NCI-H187 (cell line): ENCODE measurements at places on chromosomes 5 and 9.

GRCh38 chr9:33351547-33351946 lies 50.8 kb downstream of the AQP7 start:
- no peak for DNase-seq

- no peak for DNase-seq
Observed at GRCh38 chr9:123880420-123880819, 49.5 kb downstream of the DENND1A start.

GRCh38 chr9:132161743-132162184 lies at the start of gene NTNG2:
Gene NTNG2, plus strand, starts transcription at chr9:132162058. Its CDS starts 4,774 bp downstream, at chr9:132166832.
- DNase-seq = no peak

GRCh38 chr5:159727167-159727566 lies 189.1 kb upstream of the ADRA1B start:
- DNase-seq = no peak

GRCh38 chr5:58751222-58751837 lies 168.5 kb downstream of the RAB3C start:
- DNase-seq = no peak

DNA sequence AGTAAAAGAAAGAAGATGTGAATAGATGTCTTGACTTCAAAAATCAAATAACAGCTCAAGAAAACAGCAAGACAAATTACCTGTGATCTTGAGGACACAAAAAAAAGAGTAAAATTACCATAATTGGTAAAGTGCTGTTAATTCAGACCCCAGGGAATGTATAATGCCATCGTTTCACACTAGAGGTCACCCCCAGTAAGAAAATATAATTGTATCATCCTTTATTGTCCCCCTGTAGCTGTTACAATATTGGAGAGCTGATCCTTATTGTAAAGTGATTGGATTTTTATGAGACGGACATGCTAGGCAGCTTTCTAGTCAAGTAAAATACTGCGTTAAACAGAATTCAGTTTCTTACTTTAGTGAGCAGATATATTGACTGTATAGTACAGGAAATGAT lies 377.0 kb downstream of the TLE1 start:
- DNase-seq = no peak

DNA sequence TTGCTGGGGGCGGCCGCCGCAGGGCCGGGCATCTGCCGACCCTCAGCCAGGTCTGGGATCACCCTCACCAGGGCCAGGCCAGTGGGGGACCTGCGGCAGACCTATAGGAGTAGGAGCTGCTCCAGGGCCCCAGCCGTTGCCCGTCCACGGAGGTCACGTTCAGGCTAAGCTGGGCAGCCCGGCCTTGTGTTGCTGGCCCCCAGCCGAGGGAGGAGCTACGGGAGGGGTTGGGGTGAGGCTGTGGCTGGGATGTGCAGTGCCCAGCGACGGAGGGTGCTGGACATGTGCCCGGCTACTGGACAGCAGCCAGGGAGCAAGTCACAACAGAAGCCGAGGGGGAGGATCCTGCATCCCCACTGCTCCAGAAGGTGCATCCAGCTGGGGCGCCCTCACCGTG lies 39.6 kb upstream of the SLC6A19 start:
- no peak for DNase-seq

DNA sequence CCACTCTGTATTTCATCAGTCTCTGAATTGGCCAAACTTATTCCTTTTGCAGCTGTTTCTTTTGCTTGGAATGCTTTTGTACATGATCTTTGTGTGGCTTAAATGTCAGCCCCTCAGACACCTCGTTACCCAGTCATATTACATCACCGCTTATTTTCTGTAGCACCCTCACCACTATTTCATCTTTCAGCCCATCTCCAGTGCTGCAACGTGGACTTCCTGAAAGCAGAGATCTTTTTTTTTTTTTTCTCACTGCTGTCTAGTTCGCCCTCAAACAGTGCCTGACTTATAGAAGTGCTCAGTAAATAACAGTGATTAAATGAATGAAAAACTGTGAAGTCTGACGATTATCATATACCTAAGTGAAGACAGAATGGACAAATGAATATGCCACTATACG lies 835 bp downstream of the SRA1 start:
- no peak for DNase-seq

DNA sequence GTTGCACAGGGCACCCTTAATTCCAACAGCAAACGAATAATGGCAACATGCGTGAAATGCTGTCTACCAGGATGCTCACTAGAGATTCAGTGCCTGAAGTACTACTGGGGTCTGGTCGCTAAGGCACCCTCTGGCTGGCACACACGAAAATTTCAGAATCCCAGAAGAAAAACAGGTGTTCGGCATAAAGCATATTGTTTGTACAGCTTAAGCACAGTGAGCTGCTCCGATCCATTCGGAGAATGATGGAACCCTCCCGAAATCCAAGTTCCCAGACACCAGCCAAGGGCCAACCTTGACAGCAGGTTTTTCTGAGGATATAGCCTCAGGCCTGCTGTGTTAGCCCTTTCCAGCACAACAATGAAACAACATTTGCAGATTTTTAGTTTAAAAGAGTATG lies 61.4 kb upstream of the ALDH1B1 start:
- no peak for DNase-seq

GRCh38 chr5:6411141-6411540 lies 32.8 kb upstream of the MED10 start:
- no peak for DNase-seq

- no peak for DNase-seq
Observed at GRCh38 chr5:127431977-127432585, 85.4 kb upstream of the PRRC1 start.

GRCh38 chr9:133472277-133472645 lies 6.6 kb downstream of the SLC2A6 start:
- no peak for DNase-seq

GRCh38 chr9:37999588-38000189 lies 69.3 kb downstream of the SHB start:
- no peak for DNase-seq

- no peak for DNase-seq
Observed at GRCh38 chr9:306907-307306, 92.2 kb downstream of the DOCK8 start.

DNA sequence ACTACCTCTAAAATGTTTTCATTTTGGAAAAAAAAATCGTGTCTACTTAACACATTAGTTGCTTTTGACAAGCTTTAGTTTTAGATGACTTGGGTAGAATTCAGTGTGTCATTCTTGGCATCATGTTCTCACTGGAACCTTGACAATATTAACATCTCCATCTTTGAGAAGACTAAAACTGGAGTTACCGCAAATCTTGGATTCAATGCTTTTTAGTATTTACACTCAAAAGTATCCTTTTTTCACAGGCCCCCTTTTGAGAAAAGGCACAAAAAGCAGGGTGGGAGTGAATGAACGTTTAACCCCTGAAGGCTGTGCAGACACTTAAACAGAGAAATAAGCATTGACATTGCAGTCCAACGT lies 549.1 kb downstream of the CSNK1G3 start:
- DNase-seq = no peak

DNA sequence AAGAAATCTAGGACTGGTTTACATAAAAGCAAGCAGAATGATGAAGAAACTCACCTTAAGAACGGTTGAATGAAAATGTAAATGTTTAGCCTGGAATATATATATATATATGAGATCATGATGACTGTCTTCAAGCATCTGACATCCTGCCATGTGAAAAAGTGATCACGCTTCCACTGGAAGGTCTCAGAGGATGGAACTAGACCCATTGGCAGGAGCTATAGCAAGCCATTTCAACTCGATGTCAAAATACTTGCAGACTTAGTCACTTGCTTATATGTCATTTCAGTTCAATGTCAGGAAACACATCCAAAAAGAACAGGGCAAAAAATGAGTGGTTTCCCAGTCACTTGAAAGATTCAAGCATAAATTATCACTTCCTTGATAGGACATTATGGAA lies 22.2 kb upstream of the TMEM161B start:
- DNase-seq = no peak

DNA sequence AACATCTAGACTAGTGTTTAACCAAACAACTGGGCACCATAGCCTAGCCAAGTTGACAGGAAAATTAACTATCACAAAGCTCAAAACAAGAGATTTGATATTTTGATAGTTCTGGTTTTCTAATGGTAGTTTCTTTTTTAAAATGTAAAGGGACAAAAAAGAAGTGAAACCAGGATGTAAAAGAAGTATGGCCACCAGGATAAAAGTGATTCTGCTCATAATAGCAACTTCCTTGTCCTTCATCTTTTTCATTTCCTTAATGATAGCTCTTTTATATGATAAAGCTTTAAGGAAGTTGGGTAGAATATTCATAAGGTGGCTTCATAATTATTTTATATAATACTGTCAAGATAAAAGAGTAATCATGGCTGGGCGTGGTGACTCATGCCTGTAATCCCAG lies 139.1 kb downstream of the BASP1 start:
- DNase-seq = no peak

DNA sequence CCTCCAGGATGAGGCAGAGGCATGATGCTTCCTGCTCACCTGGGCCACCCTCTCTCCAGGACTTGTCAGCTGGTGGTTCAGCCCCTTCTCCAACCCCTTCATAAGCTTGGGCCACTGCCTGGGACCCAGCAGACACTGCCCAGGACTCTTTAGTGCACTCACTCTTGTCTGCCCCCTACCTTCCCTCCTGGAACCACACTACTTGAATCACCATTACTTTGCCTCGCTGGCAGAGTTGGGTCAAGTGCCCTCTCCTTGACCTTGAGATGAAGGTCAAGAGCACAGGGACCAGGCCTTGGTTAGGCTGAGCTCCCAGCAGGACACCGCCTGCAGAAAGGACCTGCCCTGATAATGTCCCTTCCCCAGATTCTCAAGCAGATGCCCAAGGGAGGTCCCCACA lies 8.5 kb upstream of the ENDOG start:
- DNase-seq = no peak

- no peak for DNase-seq
Observed at GRCh38 chr5:173451031-173451430, 122.8 kb upstream of the STC2 start.

DNA sequence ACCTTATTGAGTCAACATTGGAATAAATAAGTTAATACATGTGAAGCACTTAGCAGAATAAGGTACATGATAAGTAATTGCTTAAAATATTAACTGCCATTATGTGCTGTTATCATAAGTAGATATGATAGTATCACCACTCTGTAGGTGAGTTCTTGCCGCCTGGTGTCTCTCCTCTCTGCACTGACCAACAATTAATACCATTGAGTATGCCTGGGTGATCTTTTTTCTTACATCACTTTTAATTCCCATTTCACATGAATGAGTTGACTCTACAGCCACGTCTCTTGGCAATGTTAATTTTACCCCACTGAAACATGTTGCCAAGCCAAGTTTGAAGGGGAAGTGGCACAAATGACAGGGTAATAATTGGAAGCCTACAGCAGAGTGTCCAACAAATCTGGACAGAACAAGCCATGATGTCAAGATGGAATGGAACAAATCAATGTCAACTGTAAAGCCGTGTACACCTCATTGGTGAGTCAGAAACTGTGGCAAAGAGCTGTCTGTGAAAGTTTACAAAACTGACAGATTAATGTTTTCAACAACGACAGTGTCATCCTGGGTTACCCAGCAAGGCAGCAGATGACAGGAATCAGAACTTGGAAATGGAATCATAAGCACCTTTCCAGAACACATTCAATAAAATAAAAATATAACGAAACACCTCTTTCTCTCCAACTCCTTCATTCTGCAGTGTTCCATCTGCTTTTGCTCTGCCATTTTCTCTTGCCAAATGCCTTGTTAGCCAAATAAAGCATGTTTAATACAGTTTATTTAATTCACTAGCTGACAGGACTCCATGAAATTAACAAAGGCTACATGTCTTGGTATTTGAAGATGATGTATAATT lies 330.9 kb downstream of the CTNND2 start:
- DNase-seq = no peak

DNA sequence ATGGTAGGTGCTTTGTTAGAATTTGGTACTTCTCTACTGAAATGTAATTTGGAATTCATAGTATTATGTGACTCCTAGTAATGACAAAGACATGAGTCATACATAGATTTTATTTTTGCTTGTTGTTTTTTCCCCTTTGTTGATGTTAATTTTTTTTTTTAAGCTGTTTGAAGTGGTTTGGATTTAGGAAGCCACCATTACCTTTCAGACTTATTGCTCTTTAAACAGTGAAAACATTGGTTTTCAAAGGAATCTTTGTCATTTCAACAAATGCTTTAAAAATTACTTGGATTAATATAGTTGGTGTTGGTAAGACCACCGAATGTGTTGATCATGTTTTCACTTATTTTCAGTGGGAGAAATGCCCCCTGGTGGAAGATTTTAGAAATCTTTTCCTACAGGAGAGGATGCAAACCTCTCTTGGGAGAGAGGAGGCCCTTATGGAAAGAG lies 170.1 kb upstream of the PITX1 start:
- DNase-seq = no peak

DNA sequence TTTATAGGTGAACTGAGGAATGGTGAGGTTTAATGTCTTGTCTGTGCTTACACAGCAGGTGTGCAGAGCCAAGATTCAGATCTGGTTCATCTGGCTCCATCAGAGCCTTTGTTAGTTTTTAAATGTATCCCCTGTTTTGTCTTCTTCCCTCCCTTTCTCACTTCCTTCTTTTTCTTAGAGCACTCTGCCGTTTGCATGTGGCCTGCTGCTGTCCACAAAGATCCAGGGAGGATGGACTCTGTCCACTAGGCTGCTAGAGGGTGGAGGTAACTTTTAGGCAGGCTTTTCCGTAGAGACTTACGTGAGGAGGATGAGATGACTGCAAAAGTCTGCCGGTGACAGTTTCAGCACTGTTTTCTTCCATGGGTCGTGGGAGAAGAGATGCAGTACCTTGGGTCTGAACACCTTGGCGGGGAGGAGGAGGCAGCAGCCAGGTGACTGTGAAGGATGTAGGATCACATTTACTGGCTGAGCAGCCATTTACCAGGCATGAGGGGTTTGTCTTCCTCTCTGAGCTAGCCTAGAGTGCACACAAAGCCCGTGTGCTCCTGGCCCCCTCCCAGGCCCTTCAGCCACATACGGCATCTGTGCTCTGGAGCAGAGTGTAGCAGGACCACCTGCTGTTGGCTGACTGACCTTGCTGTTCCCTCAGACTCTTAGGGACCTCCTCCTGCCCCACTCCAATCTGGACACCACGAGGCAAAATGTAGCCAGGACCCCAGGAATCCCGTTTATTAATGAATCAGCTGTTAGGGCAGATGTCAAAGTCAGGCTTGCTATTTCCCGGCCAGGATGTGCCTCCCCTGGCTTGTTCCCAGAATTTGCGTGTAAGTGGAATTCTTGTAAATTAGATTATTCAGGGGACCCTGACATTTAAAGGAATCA lies 1.8 kb downstream of the NTMT1 start:
- DNase-seq = no peak

GRCh38 chr5:14164164-14165163 lies 21.3 kb downstream of the TRIO start:
- DNase-seq = no peak

GRCh38 chr9:27094640-27095298 lies 14.3 kb upstream of the TEK start:
- no peak for DNase-seq
